ENCODE measurements at places on chromosomes 2 and 18. TPM values are rescaled to one million over a fixed set of nuclear protein-coding genes. Genes with fewer than 3 reads are reported as not detected.
A peak's percentile ranks its signal among the peaks of the same experiment; 100 is the strongest.

ASXL3 gene
- total RNA-seq = 6.7 TPM

LBX2 gene
- 0.25 TPM for total RNA-seq

CDH2 gene
- total RNA-seq = 370 TPM

GALNT3 gene
- total RNA-seq = 0.08 TPM

CNTNAP5 gene
- total RNA-seq = not detected

CD8A gene
- 0.63 TPM for total RNA-seq

CCDC178 gene
- total RNA-seq = 0.27 TPM

PLEK gene
- total RNA-seq = 4.8 TPM

ANKRD29 gene
- 9.2 TPM for total RNA-seq

IDH1 gene
- 38.4 TPM for total RNA-seq

GRCh38 chr18:76476665-76477561 lies 18.1 kb downstream of the ZNF516 start:
- H3K27ac ChIP-seq = peak overlapping the region; percentile 42
- DNase-seq = no peak
- H3K27me3 ChIP-seq = no peaks in the 10 kb centered on the region
- H3K36me3 ChIP-seq = no peaks in the 10 kb centered on the region

DNA sequence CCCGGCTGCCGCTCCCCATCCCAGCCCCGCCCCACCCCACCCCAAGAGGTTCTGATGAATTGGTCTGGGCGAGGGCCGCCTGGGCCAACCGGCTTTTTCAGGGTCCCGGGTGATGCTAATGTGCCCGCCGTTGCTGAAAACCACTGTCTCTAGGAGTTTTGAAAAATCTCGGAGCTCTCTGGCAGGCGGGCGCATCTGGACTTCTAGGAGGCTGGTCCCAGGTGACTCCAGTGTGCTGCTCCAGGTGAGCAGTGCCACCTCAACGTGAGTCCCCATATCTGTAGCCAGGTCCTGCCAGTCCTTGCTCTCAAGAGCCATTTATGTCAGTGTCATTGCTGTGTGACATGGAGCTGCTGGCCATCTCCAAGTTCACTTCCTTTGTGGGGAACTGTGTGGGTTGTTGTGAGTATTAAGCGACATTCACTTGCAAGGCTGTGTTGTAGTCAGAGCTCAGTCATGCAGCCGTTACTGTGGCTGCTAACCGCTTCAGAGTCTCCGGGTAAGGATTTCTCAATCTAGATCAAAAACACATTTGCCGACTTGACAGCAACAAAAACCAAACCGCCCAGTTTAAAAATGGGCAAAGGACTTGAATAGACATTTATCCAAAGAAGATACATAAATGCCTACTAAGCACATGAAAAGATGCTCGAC lies at the start of gene RFX8:
TSS of gene RFX8 (minus strand) at position 382 of the 654 bp plus-strand sequence. CDS start 8,264 bp downstream, outside the sequence.
- peak within 1 kb of the TSS; percentile 77 for H3K27ac ChIP-seq
- H3K27me3 ChIP-seq = no peaks in the 10 kb centered on the region
- H3K4me3 ChIP-seq = peak within 1 kb of the TSS; percentile 73
- no peaks in the 10 kb centered on the region for H3K36me3 ChIP-seq

GRCh38 chr18:61719671-61720070 lies 173.1 kb downstream of the RNF152 start:
- DNase-seq = no peak
- no peaks in the 10 kb centered on the region for H3K27me3 ChIP-seq
- H3K36me3 ChIP-seq = no peaks in the 10 kb centered on the region
- H3K4me3 ChIP-seq = no peak overlapping the region
- no peaks in the 10 kb centered on the region for H3K4me1 ChIP-seq

GRCh38 chr2:111624411-111625156 lies 259.4 kb downstream of the ANAPC1 start:
- H3K27ac ChIP-seq = no peak overlapping the region
- no peaks in the 10 kb centered on the region for H3K27me3 ChIP-seq
- H3K4me1 ChIP-seq = no peaks in the 10 kb centered on the region
- no peak for DNase-seq
- H3K36me3 ChIP-seq = no peaks in the 10 kb centered on the region
- H3K4me3 ChIP-seq = no peak overlapping the region

DNA sequence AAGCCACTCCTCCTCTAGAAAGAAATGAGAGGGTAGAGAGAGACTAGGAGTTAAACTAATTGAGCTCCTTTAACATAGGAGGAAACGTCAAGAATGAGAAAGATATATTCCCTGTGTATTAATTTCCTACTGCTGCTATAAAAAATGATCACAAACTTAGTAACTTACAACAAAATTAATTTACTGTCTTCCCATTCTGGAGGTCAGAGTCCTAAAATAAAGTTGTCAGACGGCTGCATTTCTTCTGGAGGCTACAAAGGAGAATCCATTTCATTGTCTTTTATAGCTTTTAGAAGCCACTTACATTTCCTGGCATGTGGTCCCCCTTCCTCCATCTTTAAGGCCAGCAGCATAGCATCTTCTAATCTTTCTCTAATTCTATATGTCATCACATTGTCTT lies 26.9 kb downstream of the ICA1L start:
- peaks cover 11% of the 10 kb centered on the region for H3K36me3 ChIP-seq
- H3K27me3 ChIP-seq = no peaks in the 10 kb centered on the region

- no peak overlapping the region for H3K4me3 ChIP-seq
- no peaks in the 10 kb centered on the region for H3K36me3 ChIP-seq
- H3K4me1 ChIP-seq = peaks cover 37% of the 10 kb centered on the region
- no peaks in the 10 kb centered on the region for H3K27me3 ChIP-seq
Measured at GRCh38 chr2:158600155-158600802, 143.5 kb downstream of the PKP4 start.

GRCh38 chr18:63528863-63529492 lies 13.2 kb upstream of the SERPINB12 start:
- no peak for DNase-seq
- no peaks in the 10 kb centered on the region for H3K4me1 ChIP-seq
- H3K4me3 ChIP-seq = no peak overlapping the region

GRCh38 chr2:7566382-7566881 lies 649.2 kb downstream of the RNF144A start:
- no peaks in the 10 kb centered on the region for H3K4me1 ChIP-seq
- no peak for DNase-seq
- no peak overlapping the region for H3K27ac ChIP-seq

DNA sequence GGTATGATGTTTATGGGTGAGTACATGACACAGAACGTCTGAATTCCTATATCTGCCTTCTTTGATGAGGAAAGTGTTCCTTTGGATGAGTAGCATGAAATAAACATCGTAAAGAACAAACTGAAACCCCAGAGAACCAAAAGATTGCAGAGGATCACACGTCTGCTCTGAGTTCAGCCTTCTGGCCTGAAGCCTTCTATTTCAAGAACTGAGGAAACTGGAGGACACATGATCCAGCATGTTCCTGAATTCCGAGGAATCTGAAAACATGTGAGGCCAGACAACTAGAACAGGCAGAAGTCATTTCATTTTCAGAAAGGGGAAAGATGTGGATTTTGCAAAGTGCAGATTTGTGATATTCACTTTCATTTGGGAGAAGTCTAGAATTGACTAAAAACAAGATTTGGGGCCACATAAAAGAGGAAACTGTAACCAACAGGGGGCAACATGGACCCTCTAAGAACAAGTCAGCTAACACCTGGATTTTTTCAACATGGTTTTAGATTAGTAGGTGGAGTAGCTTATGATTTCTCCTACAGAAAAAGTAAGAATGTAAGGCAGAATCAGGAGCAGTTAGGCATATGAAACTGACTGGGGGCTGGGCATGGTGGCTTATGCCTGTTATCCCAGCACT lies 8.3 kb downstream of the SULT6B1 start:
- H3K27me3 ChIP-seq = peaks cover 7% of the 10 kb centered on the region
- H3K4me1 ChIP-seq = no peaks in the 10 kb centered on the region
- no peak overlapping the region for H3K27ac ChIP-seq
- DNase-seq = no peak
- H3K36me3 ChIP-seq = no peaks in the 10 kb centered on the region
- H3K4me3 ChIP-seq = no peak overlapping the region

Data from left ventricle myocardium inferior (tissue), 1 donor.